ENCODE measurements at places on chromosomes 4 and X.

DNA sequence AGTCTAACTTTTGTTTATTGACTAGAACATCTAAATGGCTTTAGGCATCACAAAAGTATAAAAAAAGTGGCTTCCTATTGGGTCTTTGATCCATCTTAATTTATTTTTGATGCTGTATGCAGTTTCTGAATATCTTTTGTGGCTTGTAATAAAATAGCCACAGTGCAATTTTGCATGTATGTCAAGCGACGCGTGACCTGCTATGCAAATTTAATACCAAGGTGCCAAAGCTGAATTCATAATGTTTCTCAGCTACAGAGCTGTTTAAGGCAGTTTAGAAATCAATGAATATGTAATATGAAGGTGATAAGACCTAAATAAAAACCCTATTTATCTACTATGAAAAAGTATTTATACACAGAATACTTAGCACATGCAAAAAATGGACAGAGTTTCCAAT lies 197.8 kb downstream of the AFF2 start:
- no peaks in the 10 kb centered on the region for H3K36me3 ChIP-seq
- no peaks in the 10 kb centered on the region for H3K27me3 ChIP-seq
- no peak overlapping the region for H3K4me3 ChIP-seq
- no peaks in the 10 kb centered on the region for H3K4me1 ChIP-seq
- no peak for DNase-seq

DNA sequence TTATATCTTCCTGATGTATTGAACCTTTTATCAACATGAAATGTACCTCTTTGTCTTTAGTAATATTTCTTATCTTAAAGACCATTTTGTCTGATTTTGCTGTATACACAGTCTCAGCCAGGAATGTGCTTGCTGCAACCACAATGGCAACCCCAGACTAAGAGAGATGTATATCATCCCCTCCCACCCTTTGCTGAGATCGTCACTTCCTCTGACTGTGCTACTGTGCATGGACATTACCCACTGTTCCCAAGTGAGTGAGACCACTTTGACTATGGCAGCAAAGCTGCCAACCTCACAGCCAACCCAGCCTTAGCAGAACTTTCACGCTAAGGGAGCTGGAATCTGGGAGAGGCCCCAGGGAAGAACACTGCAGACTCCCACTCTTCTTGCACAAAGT lies 46.0 kb downstream of the EIF2S3 start:
- no peak overlapping the region for H3K27ac ChIP-seq
- no peaks in the 10 kb centered on the region for H3K36me3 ChIP-seq
- no peak for DNase-seq

- H3K4me3 ChIP-seq = no peak overlapping the region
- H3K36me3 ChIP-seq = no peaks in the 10 kb centered on the region
- no peaks in the 10 kb centered on the region for H3K4me1 ChIP-seq
Measured at GRCh38 chrX:105190252-105190853, 30.1 kb downstream of the TEX13A start.

GRCh38 chr4:37628977-37629609 lies 57.1 kb downstream of the RELL1 start:
- no peak overlapping the region for H3K4me3 ChIP-seq
- no peaks in the 10 kb centered on the region for H3K27me3 ChIP-seq
- no peak for DNase-seq
- H3K36me3 ChIP-seq = peaks cover 32% of the 10 kb centered on the region

- H3K36me3 ChIP-seq = no peaks in the 10 kb centered on the region
- no peak for DNase-seq
- H3K4me1 ChIP-seq = no peaks in the 10 kb centered on the region
- no peak overlapping the region for H3K4me3 ChIP-seq
- H3K27ac ChIP-seq = no peak overlapping the region
Measured at GRCh38 chrX:100297728-100298127, 112.3 kb downstream of the PCDH19 start.

DNA sequence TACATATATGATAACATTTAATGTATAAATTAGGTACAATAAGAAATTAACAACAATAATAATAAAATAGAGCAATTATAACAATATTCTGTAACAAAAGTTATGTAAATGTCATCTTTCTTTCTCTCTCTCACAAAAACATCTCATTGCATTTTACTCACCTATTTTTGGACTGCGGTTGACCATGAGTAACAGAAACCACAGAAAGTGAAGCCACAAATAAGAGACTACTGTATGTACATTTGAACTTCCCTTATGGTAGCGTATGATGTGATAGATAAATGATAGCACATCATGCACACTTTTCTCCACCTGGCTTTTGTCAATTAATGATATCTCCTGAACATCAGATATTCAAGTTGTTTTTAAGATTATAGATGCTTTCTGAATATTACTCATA lies 80.5 kb downstream of the HNRNPD start:
- no peaks in the 10 kb centered on the region for H3K4me1 ChIP-seq
- peaks cover 7% of the 10 kb centered on the region for H3K27me3 ChIP-seq
- DNase-seq = no peak
- no peaks in the 10 kb centered on the region for H3K36me3 ChIP-seq
- no peak overlapping the region for H3K27ac ChIP-seq

- DNase-seq = no peak
- peaks cover 96% of the 10 kb centered on the region for H3K36me3 ChIP-seq
- H3K27ac ChIP-seq = no peak overlapping the region
- no peak overlapping the region for H3K4me3 ChIP-seq
- no peaks in the 10 kb centered on the region for H3K4me1 ChIP-seq
Measured at GRCh38 chr4:183300070-183300469, 20.0 kb downstream of the CLDN22 start.

- peaks cover 3% of the 10 kb centered on the region for H3K4me1 ChIP-seq
- H3K4me3 ChIP-seq = no peak overlapping the region
- no peak overlapping the region for H3K27ac ChIP-seq
- H3K36me3 ChIP-seq = no peaks in the 10 kb centered on the region
- H3K27me3 ChIP-seq = no peaks in the 10 kb centered on the region
- no peak for DNase-seq
Measured at GRCh38 chr4:67880866-67881610, 2.8 kb downstream of the TMPRSS11D start.

- no peaks in the 10 kb centered on the region for H3K4me1 ChIP-seq
- H3K4me3 ChIP-seq = no peak overlapping the region
- DNase-seq = no peak
- no peak overlapping the region for H3K27ac ChIP-seq
- H3K36me3 ChIP-seq = no peaks in the 10 kb centered on the region
Measured at GRCh38 chr4:15339737-15340136, 88.1 kb upstream of the C1QTNF7 start.
